Natural killer cell (primary cell): ENCODE measurements at places on chromosomes 5 and 9. TPM values are rescaled to one million over a fixed set of nuclear protein-coding genes. Genes with fewer than 3 reads are reported as not detected.
A peak's percentile ranks its signal among the peaks of the same experiment; 100 is the strongest.

FABP6 gene
- not detected for total RNA-seq

- no peak overlapping the region for H3K4me3 ChIP-seq
- no peaks in the 10 kb centered on the region for H3K36me3 ChIP-seq
- DNase-seq: peak; percentile 32
- no peaks in the 10 kb centered on the region for H3K27me3 ChIP-seq
- no peak overlapping the region for H3K27ac ChIP-seq
Measured at GRCh38 chr5:56316299-56316994, 83.3 kb upstream of the ANKRD55 start.

UNC5A gene
- total RNA-seq: not detected

DNA sequence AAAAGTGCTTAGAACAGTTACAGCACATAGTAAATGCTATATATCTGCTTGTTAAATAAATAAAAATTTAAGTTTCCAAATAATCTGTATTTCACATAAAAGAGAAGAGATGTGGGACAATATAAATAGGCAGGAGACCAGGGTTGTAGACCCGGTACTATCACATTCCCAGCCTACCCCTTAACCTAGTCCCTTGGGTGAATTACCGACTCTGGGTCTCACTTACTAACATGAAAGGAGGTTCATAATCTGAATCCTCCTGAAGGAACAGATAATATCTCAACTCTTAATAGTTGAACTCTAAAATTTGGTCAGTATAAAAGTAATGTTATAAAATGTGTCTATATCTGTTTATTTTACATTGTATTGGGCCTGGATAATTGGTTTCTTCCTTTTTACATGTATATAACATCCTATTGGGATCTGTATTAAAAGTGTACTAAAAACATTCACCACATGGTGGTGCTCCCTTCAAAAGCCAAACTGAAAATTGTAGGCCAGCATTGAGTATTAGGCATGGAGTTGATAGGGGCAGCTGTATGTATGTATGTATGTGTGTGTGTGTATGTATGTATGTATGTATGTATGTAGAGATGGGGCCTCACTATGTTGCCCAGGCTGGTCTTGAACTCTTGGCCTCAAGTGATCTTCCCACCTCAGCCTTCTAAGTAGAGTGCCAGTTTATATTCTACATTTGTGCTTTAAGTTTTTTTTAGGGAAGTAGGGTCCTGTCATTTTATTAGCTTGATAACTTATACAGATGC is 64.2 kb upstream of the ABL1 start:
- no peaks in the 10 kb centered on the region for H3K36me3 ChIP-seq
- no peaks in the 10 kb centered on the region for H3K27me3 ChIP-seq
- peaks cover 16% of the 10 kb centered on the region for H3K4me1 ChIP-seq
- H3K4me3 ChIP-seq: no peak overlapping the region

NR5A1 gene
- total RNA-seq: not detected

SPATA31A3 gene
- not detected for total RNA-seq

DNA sequence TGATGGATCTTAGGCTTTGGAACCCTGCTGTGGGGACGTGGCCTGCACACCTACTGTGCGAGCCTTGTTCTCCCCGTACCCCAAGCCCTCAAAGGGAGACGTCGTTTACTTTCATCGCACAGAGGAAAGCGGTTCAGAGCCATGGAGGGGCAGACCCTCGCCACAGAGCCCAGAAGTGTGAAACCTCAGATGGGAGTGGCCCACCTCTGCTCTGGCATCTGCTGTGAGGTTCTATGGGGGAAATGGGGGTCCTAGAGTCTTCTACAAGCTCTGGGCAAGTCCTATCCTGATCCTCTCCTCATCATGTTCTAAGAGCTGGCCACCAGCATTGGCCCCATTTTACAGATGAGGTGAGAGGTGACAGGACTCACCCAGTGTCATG is 3.7 kb upstream of the RNF44 start:
- peak overlapping the region; percentile 67 for H3K4me3 ChIP-seq
- peaks cover 63% of the 10 kb centered on the region for H3K4me1 ChIP-seq
- H3K27me3 ChIP-seq: no peaks in the 10 kb centered on the region
- peak overlapping the region; percentile 89 for H3K27ac ChIP-seq
- peak; percentile 44 for DNase-seq
- H3K36me3 ChIP-seq: no peaks in the 10 kb centered on the region

DNA sequence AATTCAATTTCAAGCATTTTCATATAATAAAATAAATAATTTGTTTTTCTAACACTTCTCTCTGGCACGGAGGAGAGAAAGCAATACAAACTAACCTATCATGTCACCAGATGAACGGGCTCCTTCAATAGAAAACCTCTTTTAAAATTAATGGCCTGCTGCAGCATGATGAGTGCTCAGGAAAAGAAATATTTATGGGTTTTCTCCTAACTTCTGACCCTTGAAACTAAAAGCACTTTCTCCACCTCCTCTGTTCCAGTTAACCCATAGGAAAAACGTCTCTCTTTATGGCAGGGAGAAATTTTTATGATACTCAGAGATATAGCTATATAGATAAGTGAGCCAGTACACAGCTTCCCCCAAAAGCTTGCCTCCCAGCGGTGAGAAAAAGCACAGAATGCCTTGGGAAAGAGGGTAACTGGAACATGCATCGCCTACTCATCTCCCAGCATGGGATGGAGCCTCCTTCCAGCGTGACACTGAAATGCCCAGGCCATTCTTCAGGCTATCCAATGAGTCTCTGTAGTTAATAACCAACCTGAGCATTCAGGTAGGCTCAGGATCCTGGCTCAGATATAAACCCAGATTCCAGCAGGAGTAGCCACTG is 963.0 kb upstream of the DMAC1 start:
- H3K27ac ChIP-seq: no peak overlapping the region
- H3K4me3 ChIP-seq: no peak overlapping the region
- no peak for DNase-seq
- no peaks in the 10 kb centered on the region for H3K27me3 ChIP-seq
- H3K4me1 ChIP-seq: no peaks in the 10 kb centered on the region

DNA sequence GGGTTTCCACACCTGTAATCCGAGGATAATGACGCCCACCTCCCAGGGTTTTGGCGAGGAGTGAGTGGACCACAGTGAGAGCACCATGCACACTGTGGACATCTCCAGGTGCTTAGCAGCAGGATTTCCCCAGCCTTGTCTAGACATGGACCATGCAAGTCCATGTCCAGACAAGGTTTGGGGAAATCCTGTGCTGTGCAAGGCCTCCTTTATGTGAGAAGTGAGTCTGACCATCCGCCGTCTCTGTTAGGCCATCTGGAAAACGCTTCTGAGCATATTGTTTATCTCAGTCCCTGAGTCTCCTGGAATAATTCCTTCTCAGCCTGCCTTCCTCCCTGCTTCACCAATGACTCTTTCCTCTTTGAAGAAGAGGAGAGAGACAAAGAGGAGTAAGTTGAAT is 26.2 kb upstream of the TNFAIP8 start:
- peaks cover 66% of the 10 kb centered on the region for H3K4me1 ChIP-seq
- peak overlapping the region; percentile 62 for H3K27ac ChIP-seq
- H3K36me3 ChIP-seq: no peaks in the 10 kb centered on the region
- no peaks in the 10 kb centered on the region for H3K27me3 ChIP-seq

DNA sequence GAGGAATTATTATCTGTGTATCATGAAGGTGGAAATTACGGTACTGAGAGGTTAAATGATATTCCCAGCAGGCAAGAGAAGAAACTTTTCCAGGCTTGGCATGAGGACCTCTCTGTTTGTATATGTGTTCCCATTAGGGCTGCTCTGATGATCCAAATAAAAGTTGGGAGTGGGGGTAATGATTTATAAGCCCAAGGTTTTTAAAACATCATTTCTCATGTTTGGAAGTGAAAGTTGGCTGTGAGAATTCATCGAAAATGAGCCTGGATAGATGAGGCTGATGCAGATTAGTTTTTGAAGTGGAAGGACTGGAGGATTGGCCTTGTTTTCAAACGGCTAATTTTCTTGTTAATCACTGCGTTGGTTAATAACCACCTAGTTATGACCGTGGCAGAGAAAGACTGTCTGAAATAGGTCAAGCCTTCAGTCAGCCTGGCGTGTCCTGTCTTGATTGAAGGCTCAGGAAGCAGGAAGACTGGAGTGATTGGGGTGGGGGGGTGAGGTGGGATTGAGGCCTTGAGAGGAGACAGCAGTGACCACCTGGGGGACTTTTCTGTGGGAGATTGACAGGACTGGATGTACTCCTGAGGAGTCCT is 391.0 kb upstream of the WWC1 start:
- H3K27ac ChIP-seq: no peak overlapping the region
- DNase-seq: no peak
- no peaks in the 10 kb centered on the region for H3K27me3 ChIP-seq
- H3K4me3 ChIP-seq: no peak overlapping the region

GRCh38 chr9:88477300-88477751 is 57.7 kb upstream of the NXNL2 start:
- H3K27ac ChIP-seq: no peak overlapping the region
- H3K4me1 ChIP-seq: peaks cover 10% of the 10 kb centered on the region
- H3K36me3 ChIP-seq: peaks cover 6% of the 10 kb centered on the region
- no peaks in the 10 kb centered on the region for H3K27me3 ChIP-seq

HAVCR2 gene
- total RNA-seq: 92.2 TPM

FAM163B gene
- not detected for total RNA-seq

REEP2 gene
- 0.66 TPM for total RNA-seq

DNA sequence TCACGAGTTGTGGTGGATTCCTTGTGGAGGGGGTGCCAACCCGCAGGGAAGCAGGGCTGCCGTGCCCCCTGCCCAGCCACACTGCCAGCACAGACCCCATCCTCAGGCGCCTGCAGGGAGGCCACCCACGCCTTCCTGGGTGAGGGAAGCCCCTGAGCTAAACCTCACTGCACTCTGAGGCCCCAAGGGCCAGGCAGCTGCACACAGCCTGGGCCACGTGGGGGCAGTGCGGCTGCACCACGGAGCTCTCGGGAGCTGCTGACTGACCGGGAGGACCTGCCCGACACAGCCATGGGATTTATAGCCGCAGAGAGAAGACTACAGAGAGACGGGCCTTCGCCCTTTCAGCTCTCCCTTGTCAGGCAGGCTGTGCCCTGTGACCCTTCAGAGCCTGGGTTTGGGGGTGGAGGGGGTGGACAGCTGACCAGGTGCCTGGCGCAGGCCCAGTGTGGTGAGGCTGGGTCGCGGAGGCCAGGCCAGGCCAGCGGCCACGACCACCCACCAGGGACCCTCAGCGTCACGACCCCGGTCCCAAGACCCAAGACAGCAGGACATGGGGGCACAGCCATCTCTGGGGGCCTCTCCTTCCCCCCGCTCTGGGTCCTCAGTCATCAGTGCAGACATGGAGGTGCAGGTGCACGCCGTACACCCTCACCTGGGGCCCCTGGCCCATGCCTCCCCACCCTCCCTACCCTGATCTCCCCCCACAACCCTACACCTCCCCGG is 4.3 kb upstream of the AHRR start:
- H3K27ac ChIP-seq: no peak overlapping the region
- no peak overlapping the region for H3K4me3 ChIP-seq
- H3K4me1 ChIP-seq: peaks cover 10% of the 10 kb centered on the region
- no peak for DNase-seq
- peaks cover 16% of the 10 kb centered on the region for H3K27me3 ChIP-seq

- peaks cover 24% of the 10 kb centered on the region for H3K4me1 ChIP-seq
- no peak overlapping the region for H3K4me3 ChIP-seq
- peak overlapping the region; percentile 67 for H3K27ac ChIP-seq
- H3K27me3 ChIP-seq: no peaks in the 10 kb centered on the region
- peaks cover 4% of the 10 kb centered on the region for H3K36me3 ChIP-seq
- DNase-seq: no peak
Measured at GRCh38 chr5:95759005-95759404, 27.9 kb downstream of the RHOBTB3 start.

- DNase-seq: no peak
- H3K27ac ChIP-seq: no peak overlapping the region
- no peak overlapping the region for H3K4me3 ChIP-seq
- no peaks in the 10 kb centered on the region for H3K4me1 ChIP-seq
- H3K27me3 ChIP-seq: peaks cover 7% of the 10 kb centered on the region
Measured at GRCh38 chr5:73394610-73395009, 54.0 kb downstream of the FOXD1 start.

- no peak overlapping the region for H3K4me3 ChIP-seq
- H3K27ac ChIP-seq: no peak overlapping the region
- DNase-seq: no peak
- no peaks in the 10 kb centered on the region for H3K36me3 ChIP-seq
Measured at GRCh38 chr9:136625101-136626065, 37.3 kb upstream of the EGFL7 start.

DNA sequence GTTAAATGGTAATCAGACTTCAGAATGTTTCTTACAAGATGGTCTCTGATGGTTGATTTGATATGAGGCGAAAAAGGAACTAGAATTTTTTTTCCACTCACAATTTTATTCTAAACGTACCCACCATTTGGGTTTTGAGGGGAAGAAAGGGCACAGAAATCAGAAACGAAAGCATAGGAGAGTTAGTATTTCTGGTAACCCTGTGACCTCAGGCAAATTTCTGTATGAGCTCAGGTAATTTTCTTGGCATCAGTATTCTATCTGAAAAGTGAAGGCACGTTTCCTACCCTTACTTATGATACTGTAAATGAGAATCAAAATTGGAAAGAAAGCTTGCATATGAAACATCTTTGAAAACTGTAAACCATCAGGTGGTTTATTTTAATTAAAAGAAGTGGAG is 26.5 kb downstream of the TMEFF1 start:
- DNase-seq: no peak
- H3K4me3 ChIP-seq: no peak overlapping the region
- H3K4me1 ChIP-seq: no peaks in the 10 kb centered on the region
- H3K27me3 ChIP-seq: no peaks in the 10 kb centered on the region
- no peaks in the 10 kb centered on the region for H3K36me3 ChIP-seq
- no peak overlapping the region for H3K27ac ChIP-seq

DNA sequence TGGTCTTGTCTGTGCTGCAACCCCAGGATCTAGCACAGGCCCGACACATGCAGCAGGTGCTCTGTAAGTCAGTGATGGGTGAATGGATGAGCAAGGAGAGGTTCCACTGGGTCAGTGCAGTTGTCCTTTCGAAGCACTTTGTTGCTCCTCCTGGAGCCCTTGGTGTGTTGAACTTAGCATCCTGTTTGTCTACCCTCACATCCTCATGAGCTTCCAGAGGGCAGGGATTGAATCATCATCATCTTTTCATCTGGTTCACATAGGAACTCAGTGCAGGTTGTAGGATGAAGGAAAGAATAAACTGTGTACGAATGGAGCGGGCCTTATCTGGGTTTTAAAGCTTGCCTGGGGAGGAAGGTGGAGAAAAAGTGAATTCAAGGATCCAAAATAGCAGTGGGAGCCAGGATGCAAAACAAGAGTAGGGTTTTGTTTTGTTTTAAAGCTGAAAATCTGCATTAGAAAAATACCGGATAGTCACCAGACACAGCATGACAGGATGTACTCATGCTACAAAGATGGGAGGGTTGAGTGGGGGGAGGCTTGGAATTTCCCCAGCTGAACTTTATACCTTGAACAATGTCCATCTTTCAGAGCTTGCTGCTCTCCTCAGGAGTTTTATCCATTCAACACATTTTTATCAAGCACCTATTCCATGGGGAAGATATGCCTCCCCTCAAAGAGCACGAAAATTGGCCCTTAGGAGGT is 55.8 kb downstream of the PTTG1 start:
- peak; percentile 76 for DNase-seq
- peaks cover 9% of the 10 kb centered on the region for H3K4me1 ChIP-seq
- H3K27me3 ChIP-seq: no peaks in the 10 kb centered on the region
- H3K36me3 ChIP-seq: no peaks in the 10 kb centered on the region
- H3K27ac ChIP-seq: no peak overlapping the region
- H3K4me3 ChIP-seq: no peak overlapping the region
